Stimulated activated effector memory CD8-positive, alpha-beta T cell treated with anti-CD3 and anti-CD28 coated beads, Interleukin-12 subunit alpha, Interleukin-12 subunit beta, amount 100 ng/mL, for 72 hours (primary cell): ENCODE measurements at places on chromosomes 11 and 22.

DNA sequence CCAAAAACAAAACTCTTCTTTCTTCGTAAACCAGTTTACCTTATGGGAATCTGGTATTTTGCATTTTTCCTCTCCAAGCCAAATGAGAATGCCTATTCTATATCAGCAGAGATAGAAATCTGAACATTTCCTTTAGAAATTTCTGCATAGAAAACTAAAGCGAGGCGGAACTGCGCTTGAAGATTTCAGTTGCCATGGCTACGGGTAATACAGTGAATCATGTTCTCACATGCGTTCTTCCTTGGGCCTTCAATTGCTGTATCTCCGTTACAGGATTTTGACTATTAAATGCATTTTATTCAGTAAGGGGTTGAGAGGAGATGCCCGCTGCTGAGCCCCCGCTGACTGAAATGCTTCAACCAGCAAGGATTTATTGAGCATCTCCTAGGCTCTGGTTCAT, 108.2 kb upstream of the CRYBB3 start:
- no peak for DNase-seq

GRCh38 chr11:70742553-70743291, 344.4 kb downstream of the CTTN start:
- DNase-seq = no peak

DNA sequence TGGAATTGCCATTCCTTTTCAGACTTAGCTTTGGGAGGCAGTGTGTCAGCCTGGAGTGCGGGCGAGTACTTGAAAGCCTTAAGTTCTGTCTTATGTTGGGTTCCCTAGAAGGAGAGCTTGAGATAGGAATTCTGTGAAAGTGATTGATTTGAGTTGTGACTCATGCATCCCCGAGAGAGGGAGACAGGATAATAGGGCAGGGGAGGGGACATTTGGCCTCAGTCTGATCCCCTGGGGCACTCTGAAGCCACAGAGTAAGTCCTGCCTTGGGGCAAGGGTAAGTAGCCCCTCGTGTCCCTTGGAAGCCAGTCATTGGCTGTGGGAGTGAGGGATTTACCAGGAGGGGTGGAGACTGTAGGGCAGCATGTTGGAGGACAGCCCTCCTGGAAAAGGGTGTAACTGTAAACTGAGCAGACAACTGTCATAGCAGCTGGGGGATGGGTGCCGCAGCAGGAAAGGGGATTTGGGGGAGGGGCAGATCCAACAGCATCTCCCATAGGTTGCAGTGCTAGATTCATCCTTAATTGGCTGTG, 44.0 kb downstream of the KIAA1671 start:
- DNase-seq = no peak

DNA sequence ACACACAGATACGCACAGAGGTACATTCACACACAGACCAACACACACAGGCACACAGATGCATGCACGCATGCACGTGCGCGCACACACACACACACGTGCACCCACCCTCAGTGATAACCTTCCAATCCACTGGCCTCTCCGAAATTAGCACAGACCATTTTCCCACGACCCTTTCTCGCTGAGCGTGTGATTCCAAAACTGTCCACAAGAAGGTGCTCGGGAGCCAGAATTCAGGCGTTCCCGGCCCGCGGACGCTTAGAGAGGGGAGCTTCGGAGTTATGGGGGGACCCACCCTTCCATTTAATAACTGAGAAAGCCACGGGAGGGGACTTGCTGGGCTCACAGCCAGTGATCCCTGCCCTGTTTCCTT, 33.8 kb upstream of the SLC35C1 start:
- DNase-seq = peak; percentile 93

DNA sequence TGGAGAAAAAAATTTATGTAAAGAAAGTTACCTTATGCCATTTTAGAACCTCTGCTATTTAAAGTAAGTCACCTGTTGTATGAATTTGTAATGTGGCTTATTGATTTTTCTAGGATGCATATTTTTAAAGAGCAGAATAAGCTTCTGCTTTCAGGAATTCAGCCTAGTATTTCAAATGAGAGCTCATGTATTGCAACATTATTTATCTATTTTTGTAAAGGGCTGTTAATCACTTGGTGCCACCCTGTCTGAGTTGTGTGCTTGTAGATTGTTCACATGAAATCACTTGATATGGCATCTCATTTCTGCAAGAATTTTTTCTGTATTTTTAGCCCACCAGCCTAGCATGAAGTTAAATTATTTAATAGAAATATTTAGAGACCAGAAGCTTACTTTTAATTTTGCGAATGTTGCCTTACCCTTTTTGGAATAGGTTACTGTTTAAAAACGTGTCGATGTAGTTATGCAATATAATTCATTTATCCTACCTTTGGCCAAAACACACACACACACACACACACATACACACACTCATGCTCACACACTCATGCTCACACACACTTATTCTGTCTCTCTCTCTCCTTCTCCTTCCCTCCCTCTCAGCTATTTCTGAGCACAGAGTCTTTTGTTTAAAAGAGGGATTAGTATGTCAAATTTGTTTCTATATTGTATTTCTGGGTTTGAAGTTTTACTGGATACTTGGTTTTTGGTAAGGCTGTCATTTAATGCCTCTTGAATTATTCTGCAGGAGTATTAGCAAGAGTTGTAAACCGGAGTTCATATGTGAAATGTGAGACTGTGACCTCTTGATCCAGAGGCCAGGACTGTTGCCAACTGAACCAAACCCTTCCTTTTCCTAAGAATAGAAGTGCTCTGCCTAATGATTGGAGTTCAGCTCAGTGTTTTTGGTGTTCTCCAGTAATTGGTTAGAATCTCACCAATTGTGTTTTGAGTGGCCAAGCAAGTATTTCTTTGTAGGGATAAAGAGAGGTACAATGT, 34.4 kb downstream of the YAP1 start:
- no peak for DNase-seq

DNA sequence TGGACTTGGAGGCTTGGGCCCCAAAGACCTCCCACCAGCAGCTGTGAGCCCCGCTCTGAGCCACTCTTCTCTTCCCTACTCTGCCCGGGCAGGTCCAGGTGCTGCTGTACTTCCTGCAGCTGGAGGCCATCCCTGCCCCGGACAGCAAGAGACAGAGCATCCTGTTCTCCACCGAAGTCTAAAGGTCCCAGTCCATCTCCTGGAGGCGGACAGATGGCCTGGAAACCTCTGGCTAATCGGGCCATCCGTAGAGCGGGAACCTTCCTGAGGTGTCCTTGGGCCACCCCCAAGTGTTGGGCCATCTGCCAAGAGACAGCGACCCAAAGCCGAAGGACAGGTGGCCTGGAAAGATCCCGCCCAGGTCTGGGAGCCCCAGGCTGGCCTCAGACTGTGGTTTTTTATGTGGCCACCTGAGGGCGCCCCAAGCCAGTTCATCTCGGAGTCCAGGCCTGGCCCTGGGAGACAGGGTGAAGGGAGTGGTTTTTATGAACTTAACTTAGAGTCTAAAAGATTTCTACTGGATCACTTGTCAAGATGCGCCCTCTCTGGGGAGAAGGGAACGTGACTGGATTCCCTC, 135.1 kb downstream of the BCR start:
- peak; percentile 78 for DNase-seq

- peak; percentile 62 for DNase-seq
Observed at GRCh38 chr22:24175160-24175808, 6.0 kb upstream of the SUSD2 start.
